Right lung (tissue), 10 donors: ENCODE measurements at places on chromosomes 1 and 21. TPM values are rescaled to one million over a fixed set of nuclear protein-coding genes. Genes with fewer than 3 reads are reported as not detected.

DNA sequence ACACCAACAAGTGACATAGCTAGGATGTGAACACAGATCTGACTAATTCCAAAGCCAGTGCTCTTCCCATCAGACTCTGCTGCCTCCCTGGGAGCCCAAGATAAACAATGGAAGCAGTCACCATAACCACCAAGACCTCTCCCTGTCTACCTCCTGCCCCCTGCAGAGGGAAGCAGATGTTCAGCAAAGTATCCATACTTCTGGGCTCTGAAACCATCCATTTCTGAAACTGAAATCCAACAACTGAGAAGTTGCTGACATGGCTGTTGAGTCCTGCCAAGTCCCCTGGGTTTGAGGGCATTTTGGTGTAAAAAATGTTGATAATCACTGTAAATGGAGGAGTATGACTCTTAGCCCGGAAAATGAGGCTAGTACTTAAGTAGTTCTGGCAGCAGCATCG lies 102.1 kb downstream of the TYW3 start:
- no peak for DNase-seq

DNA sequence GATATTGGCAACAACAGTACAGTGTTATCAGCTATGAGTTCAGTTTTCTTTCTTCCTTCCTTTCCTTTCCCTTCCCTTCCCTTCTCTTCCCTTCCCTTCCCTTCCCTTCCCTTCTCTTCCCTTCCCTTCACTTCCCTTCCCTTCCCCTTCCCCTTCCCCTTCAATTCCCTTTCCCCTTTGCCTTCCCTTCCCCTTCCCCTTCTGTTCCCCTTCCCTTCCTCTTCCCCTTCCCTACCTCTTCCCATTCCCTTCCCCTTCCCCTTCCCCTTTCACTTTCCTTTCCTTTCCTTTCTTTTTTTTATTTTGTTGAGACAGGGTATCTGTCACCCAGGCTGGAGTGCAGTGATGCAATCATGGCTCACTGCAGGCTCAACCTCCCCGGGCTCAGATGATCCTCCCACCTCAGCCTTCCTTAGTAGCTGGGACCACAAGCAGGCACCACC lies 72.3 kb upstream of the CAPZB start:
- DNase-seq = no peak

DNA sequence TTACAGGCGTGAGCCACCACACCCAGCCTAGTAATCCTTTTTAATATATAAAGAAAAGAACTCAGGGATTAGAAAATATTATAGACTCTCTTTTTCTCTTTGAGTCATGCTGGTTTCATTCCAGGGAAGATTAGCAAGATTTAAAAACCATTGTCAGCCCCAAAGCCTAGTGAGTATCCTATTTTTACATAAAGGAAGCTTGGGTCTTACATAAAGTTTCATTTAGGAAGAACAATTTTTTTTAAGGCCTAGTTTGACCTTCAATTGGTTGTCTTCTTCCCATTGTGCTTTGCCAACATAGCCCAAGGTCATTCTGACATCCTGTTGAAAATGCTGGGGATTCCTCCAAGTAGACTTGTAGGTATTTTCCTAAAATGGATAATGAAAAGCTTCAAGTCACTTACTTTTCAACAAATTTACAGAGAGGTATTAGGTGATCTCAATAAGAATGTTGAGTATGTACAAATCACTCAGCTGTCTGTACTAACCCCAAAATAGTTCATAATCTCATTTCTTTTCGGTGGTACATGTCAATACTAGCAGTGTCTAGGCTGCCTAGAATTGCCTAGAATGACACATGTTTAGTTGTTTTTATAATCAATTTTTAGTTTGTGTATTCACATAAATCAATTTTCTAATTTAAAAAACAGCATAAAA lies 4.3 kb upstream of the KIF14 start:
- DNase-seq = no peak

The KCNN3 gene
- polyA plus RNA-seq = 2.5 TPM

The TPRG1L gene
- polyA plus RNA-seq = 26.3 TPM

DNA sequence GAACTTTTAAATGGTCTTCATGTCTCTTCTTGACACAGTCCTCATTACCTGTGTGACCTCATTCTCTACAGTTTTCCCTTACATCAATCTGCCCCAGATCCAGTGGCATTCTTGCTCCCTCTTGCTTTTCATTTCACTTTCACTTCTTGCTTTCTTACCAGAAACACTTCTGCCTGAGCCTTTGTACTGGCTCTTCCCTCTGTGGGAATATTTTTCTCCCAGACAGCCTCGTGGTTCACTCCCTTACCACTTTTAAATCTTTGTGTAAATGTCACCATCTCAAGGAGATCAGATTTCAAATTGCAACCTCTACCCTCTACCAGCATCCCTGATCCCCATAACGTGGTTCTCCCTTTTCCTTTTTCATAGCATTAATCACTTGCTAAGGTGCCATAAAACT lies 73.2 kb downstream of the DISC1 start:
- DNase-seq = no peak

The CCDC18 gene
- polyA plus RNA-seq = 12.5 TPM

The OR2T2 gene
- not detected for polyA plus RNA-seq

The CFAP74 gene
- 4.3 TPM for polyA plus RNA-seq

The SYT14 gene
- polyA plus RNA-seq = 0.36 TPM

DNA sequence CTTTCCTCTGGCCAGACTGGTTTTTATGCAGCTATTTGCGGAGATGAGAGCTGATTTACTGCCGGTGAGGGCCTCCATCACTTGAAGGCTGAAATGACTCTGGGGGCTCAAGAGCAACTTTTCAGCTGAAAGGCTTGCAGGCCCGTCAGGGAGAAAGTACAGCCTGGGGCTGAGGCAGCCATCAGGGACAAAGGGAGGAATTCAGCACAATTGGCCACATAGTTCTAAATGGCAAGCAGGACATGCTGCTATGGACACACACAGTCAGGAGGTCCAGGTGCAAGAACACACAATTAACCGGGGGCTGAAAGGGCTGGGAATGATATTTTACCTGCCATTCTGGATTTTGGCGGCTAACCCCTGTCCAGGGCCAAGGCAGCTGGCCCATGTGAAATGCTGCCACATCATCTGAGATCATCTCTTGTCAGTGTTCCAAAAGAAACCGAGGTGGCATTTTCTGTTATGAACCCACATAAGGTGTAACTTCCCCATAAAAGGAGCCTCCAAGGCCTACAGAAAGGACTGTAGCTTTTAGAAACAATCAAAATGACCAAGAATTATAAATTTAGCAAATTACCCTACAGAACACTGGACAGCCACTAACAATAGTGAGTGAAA lies 58.2 kb downstream of the LMX1A start:
- no peak for DNase-seq

The SYT2 gene
- polyA plus RNA-seq = 3.6 TPM

DNA sequence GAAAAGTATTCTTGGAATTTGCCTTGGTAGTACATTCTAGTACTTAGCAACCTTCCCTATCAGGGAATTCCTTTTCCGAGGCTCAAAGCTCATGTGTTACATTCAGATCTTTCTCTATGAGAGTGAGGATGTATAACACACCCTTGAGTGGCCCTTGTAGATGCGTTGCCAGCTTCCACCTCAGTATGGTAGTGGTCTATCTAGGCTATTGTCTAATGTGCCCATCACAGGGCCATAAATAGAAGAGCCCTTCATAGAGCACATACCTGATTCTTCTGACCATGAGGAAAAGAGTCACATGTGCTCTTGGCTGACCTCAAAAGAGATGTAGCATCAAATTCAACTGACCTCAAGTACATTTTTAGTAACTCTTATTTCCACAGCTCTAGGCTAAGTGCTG lies 14.0 kb upstream of the ZC3H11B start:
- no peak for DNase-seq

DNA sequence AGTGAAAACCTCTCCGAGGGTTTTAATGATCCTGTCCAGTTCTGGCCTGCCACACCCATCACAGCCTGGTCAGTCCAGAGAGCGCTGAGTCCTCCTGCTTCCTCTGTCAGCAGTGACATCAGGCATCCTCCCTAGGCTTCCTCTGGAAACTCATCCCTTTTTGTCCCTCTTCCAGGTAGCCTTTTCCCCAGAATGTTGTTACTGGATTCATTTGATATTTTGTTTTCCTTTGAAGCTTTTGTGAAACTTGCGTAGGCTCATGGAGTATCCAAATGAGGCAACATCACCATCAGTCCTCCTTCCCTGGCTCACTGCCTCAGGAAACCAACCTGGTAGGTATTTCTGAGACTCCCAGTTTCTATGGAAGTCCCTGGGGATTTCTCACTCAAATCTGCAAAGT lies 27.0 kb upstream of the IGSF3 start:
- no peak for DNase-seq

DNA sequence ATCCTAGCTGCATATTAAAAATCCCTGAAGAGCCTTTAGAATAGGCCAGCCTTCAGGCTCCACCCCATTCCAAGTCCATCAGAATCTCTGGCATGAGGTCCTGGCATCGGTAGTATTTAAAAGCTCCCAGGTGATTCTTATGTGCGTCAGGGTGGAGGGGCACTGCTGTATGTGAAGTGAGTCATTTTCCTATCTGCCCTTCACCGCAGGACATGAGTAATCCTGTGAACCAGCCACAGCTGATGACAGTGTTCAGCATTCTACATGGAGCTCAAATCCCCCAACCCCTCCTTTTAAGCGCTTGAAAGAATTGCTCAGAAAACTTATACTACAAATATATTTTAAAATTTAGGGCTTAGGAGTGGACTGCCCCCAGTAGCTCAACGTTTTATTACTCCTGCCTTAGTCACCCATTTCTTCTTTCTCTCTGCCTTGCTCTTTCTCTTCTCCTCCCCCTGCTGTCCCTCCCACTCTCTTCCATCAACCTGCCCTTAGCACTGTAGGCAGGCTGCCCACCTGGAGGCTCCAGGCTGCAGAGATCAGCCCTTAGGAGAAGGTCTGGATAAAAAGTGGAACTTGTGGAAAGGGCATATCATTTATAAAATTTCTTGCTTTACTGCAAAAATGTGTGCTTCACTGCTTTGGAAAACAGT lies 73.8 kb upstream of the ZNF281 start:
- no peak for DNase-seq

The ACADM gene
- polyA plus RNA-seq = 95.2 TPM

The FCN3 gene
- polyA plus RNA-seq = 17.5 TPM

- DNase-seq = no peak
These were observed 20.2 kb upstream of the PLEKHG5 start for GRCh38 chr1:6511561-6512244.

DNA sequence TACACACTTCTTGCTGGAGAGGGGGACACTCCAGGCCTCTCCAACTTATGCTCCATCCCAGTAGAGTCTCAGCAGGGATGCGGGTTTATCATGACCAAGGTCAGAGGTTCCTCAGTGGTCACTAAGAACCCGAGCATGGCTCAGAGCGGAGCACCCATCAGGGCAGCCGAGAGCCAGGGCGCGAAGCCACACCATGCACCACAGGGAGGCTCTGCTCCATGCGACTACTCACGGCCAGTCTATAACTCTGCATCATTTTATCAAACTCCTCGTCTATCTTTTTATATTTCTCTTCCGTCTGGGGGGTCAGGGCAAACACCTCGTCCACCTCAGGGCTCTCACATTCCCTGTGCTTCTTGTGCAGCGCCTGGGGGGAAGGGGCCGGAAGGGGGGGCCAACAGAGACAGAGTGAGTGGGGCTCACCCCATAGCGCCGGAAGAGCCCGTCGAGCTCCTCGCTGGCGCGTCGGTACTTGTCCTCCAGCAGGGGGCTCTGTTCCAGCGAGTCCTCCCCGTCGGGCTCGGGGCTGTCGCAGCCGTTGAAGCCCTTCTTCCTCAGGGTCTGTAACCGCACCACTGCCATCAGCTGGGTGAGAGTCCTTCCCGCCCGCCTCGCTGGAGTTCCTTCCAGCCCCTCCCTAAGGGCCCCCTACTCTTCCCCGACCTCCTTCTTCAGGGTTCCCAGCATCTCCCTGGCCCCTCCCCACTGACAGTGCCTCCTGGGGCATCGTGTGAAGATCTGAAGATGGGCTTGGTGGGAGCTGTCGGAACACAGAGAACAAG lies 20.0 kb downstream of the MEF2D start:
- no peak for DNase-seq

The IL24 gene
- 0.28 TPM for polyA plus RNA-seq

DNA sequence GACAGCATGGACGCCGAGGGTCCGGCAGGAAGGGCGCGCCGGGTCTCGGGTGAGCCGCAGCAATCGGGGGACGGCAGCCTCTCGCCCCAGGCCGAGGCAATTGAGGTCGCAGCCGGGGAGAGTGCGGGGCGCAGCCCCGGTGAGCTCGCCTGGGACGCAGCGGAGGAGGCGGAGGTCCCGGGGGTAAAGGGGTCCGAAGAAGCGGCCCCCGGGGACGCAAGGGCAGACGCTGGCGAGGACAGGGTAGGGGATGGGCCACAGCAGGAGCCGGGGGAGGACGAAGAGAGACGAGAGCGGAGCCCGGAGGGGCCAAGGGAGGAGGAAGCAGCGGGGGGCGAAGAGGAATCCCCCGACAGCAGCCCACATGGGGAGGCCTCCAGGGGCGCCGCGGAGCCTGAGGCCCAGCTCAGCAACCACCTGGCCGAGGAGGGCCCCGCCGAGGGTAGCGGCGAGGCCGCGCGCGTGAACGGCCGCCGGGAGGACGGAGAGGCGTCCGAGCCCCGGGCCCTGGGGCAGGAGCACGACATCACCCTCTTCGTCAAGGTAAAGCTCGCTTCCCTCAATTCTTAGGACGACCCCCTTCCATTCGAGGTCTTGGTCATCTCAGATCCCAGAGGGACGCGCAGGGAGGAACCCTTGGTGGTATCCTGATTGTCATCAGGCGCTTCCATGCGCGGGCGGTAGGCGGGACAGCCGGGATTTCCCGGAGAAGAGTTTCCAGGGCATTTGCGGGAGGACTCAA lies 1.6 kb downstream of the CLIC6 start:
- DNase-seq = no peak

The MAST2 gene
- polyA plus RNA-seq = 72.5 TPM

- DNase-seq = no peak
These were observed at the start of gene TRIM58 for GRCh38 chr1:247857069-247857984. Gene TRIM58, plus strand, starts transcription at chr1:247857187. Its CDS starts 60 bp downstream, at chr1:247857247.

GRCh38 chr1:51488372-51489050 lies 30.6 kb downstream of the EPS15 start:
- no peak for DNase-seq

GRCh38 chr1:17673329-17674072 lies 81.6 kb upstream of the ACTL8 start:
- no peak for DNase-seq

DNA sequence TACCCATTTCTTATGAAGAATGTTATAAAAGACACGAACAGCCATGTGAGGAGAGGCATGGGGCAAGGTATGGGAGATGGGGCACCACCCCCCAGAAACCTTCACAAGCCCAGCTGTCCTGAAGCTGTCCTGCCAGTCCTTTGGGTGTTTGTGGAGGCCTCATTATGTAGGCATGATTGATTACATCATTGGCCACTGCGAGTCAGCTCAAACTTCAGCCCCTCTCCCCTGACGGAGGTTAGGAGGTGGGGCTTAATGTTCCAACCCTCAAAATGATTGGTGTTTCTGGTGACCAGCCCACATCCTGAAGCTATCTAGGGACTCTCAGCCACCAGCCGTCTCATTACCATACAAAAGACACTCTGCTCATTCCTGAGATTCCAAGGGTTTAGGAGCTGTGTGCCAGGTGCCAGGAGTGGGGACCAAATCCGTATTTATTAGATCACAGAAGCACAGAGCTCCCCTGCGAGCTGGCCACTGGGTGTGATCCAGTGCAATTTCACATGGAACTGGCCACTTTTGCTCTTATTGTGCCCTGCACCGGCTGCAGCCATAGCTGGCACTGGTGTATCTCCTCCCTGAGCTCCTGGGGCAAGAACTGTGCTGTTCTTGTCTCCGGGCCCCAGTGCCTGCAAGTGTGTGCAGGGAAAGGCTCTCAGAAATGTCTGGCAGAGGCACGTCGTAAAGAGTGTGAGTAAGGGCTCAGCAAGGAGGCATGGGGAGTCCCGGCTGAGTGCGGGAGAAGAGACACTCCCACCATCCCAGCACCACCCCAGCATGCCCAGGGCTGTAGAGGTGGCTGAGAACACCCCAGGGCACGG lies 10.5 kb downstream of the KIAA1614 start:
- no peak for DNase-seq

The SH3BGR gene
- polyA plus RNA-seq = 1.5 TPM

- DNase-seq = no peak
These were observed 48.6 kb upstream of the EPS15 start for GRCh38 chr1:51567653-51568052.

The FAAH gene
- polyA plus RNA-seq = 21.4 TPM
